ENCODE measurements at places on chromosomes 12 and 14. TPM values are rescaled to one million over a fixed set of nuclear protein-coding genes. Genes with fewer than 3 reads are reported as not detected.

Gene ZBTB42
- 5.3 TPM for total RNA-seq

Gene CMA1
- total RNA-seq: 0.52 TPM

Gene TAS2R7
- not detected for total RNA-seq

Gene GPR137C
- total RNA-seq: 1.7 TPM

Gene CCDC184
- 1.5 TPM for total RNA-seq

Gene TAS2R42
- total RNA-seq: not detected

Gene CISTR
- total RNA-seq: not detected

Gene POTEM
- total RNA-seq: not detected

Gene CLEC6A
- total RNA-seq: not detected

Gene EIF4B
- 353 TPM for total RNA-seq

Gene SYCP3
- 1.7 TPM for total RNA-seq

Gene ITGB7
- 503 TPM for total RNA-seq

Gene FAM186B
- 0.21 TPM for total RNA-seq

Gene HOTAIR
- not detected for total RNA-seq

Gene TMCC3
- total RNA-seq: 0.18 TPM

Gene KRT6C
- not detected for total RNA-seq

Gene MLEC
- total RNA-seq: 102 TPM

Gene FOXM1
- total RNA-seq: 138 TPM

Gene NGB
- total RNA-seq: not detected

Gene GPR132
- 35.7 TPM for total RNA-seq

Gene GALNT16
- total RNA-seq: not detected

Data from activated CD8-positive, alpha-beta T cell treated with anti-CD3 and anti-CD28 coated beads, Interleukin-2, amount 10 ng/mL, durations not matched to agents 7 days and 5 days (primary cell).